ENCODE measurements at places on chromosomes 13 and 19. TPM values are rescaled to one million over a fixed set of nuclear protein-coding genes. Genes with fewer than 3 reads are reported as not detected.

C13orf42 gene
- total RNA-seq = not detected

SHC2 gene
- total RNA-seq = 1.4 TPM

RAP2A gene
- total RNA-seq = 19.0 TPM

FLT1 gene
- 0.25 TPM for total RNA-seq

TEKTIP1 gene
- not detected for total RNA-seq

OR7A5 gene
- total RNA-seq = not detected

EXOSC5 gene
- 28.5 TPM for total RNA-seq

ZNF260 gene
- 9.3 TPM for total RNA-seq

NKG7 gene
- total RNA-seq = not detected

NHLRC3 gene
- 5.1 TPM for total RNA-seq

UBAC2 gene
- total RNA-seq = 29.8 TPM

LDLR gene
- total RNA-seq = 87.2 TPM

MAST1 gene
- not detected for total RNA-seq

KLK4 gene
- not detected for total RNA-seq

VSTM2B gene
- 8.7 TPM for total RNA-seq

CKM gene
- not detected for total RNA-seq

DAPK3 gene
- 70.3 TPM for total RNA-seq

HIPK4 gene
- total RNA-seq = not detected

CLDN10 gene
- total RNA-seq = not detected

CD70 gene
- total RNA-seq = not detected

ADPRHL1 gene
- total RNA-seq = 1.3 TPM

HSPB6 gene
- not detected for total RNA-seq

CYP2S1 gene
- total RNA-seq = 4.1 TPM

RFXANK gene
- 106 TPM for total RNA-seq

ISYNA1 gene
- 0.45 TPM for total RNA-seq

MARK4 gene
- total RNA-seq = 3.7 TPM

ALOX5AP gene
- 1.1 TPM for total RNA-seq

SHD gene
- total RNA-seq = not detected

CYP2A6 gene
- not detected for total RNA-seq

SUGT1 gene
- 23.7 TPM for total RNA-seq

HS6ST3 gene
- total RNA-seq = 1.6 TPM

ZNF135 gene
- total RNA-seq = not detected

TIMM44 gene
- total RNA-seq = 64.9 TPM

POSTN gene
- 1.5 TPM for total RNA-seq

ZNF554 gene
- total RNA-seq = 1.5 TPM

LYL1 gene
- total RNA-seq = not detected

ZNF878 gene
- 1.5 TPM for total RNA-seq

SYNE4 gene
- total RNA-seq = 0.94 TPM

DACT3 gene
- 0.78 TPM for total RNA-seq

LILRB2 gene
- not detected for total RNA-seq

CD209 gene
- not detected for total RNA-seq

ZNF763 gene
- total RNA-seq = not detected

PET100 gene
- 65.7 TPM for total RNA-seq

SLC10A2 gene
- total RNA-seq = not detected

THSD8 gene
- total RNA-seq = not detected

SIGLEC5 gene
- total RNA-seq = not detected

PSG2 gene
- total RNA-seq = not detected

ZNF568 gene
- total RNA-seq = 3.0 TPM

FGF22 gene
- total RNA-seq = not detected

SHANK1 gene
- 2.2 TPM for total RNA-seq

FSD1 gene
- 26.7 TPM for total RNA-seq

LILRB5 gene
- total RNA-seq = not detected

TTC9B gene
- not detected for total RNA-seq

ABHD13 gene
- 2.5 TPM for total RNA-seq

All from H4 (cell line).